ENCODE measurements at places on chromosomes 5 and 9. TPM values are rescaled to one million over a fixed set of nuclear protein-coding genes. Genes with fewer than 3 reads are reported as not detected.
A peak's percentile ranks its signal among the peaks of the same experiment; 100 is the strongest.

LHX6 gene
- total RNA-seq = 141 TPM

SH3PXD2B gene
- 60.8 TPM for total RNA-seq

DNA sequence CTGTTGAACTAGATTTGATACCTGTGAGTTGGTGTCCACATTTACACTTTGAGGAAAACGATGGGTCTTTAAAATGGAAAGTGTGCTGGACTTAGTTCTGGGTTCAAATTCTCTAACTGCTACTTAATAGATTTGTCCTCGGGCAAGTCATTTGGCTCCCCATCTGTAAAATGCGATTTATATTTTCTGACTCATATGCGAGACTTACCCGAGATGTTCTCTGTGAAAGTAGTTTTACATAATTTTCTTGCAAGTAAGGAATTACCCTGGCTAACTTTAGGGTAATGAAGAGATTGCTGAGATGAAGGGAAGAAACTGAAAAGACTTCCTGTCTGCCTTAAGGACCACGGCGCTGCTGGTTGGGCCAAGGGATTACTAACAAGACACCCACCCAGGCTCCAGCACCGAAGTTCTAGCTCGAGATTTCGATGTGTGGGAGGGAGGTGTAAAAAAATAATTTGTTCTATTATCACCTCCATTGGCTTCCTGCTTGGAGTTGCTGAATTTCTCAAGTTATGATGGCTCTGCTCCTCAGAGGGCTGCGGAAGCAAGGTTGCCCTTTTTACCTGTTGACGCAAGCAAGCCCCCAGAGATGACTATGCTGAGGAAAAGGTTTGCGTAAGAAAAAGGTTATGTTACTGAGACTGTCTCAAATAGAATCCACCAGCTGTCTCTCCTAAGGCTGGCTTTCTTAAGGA is 24.1 kb downstream of the PCSK1 start:
- DNase-seq = no peak

GRCh38 chr5:67331296-67331925 is 134.8 kb upstream of the CD180 start:
- DNase-seq = no peak

DNA sequence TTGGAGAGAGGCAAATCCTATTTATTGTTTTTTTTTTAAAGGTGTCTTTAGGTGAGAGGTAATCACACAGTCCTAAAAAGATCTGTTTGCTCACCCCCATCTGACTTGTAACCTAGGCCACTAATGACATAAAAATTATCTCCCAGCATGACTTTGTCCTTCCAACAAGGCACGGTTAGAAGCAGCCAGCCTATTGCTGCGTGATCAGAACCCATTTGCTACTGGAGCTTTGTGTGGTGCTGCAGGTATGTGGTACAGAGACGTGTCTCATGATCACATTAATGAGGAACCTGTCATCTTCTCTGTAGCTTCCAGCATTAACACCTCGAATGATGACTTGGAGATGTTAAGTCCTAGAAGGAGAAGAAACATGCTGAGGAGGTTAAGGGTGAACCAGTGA is 555.8 kb upstream of the TLE4 start:
- DNase-seq = no peak

DNA sequence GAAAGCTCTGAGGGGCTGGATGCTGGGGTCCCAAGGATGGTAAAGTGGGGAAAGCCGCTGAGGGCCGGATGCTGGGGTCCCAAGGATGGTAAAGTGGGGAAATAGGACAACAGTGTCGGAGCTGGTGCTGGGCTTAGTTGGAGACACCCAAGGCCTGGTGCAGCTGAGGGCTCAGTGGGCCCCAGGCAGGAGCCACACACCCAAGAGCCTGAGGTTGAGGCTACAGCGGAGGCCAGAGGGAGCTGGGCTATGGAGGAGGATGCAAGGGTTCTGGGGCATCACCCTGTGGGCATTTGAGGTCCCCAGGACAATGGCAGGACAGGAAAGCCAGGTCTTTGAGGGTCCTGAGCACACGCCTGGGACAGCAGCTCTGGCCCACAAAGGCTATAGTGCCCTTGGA is 19.1 kb upstream of the SLC9A3 start:
- no peak for DNase-seq

DNA sequence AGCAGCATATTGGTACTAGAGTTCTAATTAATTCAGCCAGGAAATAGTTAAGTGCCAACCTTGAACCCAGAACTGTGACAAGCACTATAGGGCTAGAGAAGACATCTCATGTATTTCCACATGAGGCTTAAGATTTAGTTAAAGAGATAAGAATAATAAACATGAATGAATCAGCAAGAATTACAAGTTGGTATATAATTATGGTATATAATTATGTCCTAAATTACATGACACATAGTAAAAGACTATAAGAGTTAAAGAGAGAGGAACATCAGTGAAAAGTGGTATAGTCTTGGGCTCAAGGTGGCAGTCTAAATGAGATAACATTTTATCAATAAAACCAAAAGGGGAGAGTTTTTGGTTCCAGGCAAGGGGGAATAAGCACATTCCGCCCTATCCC is 223.1 kb upstream of the NFIL3 start:
- DNase-seq = no peak

HTR1A gene
- total RNA-seq = not detected

SLC36A3 gene
- not detected for total RNA-seq

- DNase-seq = no peak
Observed at GRCh38 chr9:99359336-99359735, 137.3 kb downstream of the SEC61B start.

DNA sequence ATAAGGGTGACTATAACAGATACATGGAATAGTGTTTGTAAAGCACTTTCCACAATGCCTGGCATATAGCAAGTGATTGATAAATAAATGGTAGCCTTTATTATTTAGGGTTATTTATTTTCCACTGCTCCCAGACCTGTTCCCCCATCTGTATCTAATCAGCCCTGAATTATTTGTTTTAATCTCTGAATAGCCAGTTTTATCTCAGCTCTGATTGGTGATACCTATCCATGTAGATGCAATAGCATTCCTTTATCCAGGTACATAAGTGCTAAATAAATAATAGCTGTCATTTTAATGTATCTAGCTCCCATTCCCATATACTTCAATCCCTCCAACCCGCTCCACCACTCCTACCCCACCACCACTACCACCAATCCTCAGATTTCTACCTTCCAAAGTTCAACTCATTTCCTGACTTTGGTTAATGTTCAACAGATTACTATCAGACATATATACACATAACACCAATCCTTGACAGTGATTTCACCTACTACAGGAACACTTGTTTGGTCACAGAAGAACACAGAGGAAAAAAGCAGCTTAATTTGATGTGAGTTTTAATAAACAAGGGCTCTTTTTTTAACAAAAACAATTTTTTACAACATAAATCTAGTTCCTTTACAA is 14.0 kb downstream of the PRKAA1 start:
- DNase-seq = no peak

DNA sequence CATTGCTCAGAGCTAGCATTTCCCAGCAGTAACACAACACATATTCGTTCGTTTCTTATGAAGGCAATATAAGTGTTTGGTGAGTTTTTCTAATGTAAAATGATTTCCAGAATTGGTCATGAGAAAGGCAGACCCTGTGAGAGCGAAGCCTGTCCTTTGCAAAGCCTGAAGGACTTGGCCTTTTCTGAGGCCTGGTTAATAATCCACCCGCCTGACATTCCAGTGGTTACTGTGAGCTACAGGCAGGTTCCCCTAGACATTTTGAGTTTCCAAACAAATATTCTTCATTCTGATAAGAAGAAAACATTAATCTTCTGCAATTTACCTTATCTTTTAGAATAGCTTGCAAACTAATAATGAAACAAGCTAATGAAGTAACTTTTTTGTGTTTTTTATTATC is 38.0 kb downstream of the ADAMTS16 start:
- no peak for DNase-seq

DNA sequence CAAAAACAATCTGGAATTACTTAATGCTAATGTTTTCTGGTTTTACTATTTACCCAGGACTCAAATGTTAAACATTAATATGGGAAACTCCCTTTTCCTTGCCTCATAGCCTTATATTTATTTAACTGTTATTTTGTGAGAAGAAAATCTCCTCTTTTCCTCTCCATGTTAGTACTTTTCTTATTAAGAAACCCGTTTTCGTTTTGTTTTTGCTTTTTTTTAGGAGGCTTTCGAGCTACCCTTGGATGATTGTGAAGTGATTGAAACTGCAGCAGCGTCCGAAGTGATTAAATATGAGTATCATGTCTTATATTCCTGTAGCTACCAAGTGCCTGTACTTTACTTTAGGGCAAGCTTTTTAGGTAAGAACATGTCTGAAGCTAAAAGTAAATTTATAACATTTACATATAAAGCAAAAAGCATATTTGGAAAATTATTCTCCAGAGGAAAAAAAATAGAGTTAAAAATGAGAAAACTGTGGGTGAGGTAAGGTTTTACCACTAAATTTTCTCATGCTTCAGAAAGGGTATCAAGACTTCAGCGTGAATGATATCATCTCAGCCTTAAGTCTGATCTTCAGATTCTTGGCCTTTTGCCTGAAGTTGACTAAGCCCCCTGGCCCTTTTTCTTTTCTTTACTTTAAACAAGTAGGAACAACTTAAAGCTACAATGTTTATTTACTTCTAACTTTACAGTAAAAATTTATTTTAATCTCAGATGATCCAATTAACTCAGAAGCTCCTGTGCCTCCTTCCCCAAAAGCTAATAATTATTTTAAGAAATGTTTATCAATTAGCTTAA is 113.8 kb downstream of the RPS23 start:
- no peak for DNase-seq

PCDHA9 gene
- not detected for total RNA-seq

- no peak for DNase-seq
Observed at GRCh38 chr9:38642951-38643814, 22.8 kb upstream of the ANKRD18A start.

DNA sequence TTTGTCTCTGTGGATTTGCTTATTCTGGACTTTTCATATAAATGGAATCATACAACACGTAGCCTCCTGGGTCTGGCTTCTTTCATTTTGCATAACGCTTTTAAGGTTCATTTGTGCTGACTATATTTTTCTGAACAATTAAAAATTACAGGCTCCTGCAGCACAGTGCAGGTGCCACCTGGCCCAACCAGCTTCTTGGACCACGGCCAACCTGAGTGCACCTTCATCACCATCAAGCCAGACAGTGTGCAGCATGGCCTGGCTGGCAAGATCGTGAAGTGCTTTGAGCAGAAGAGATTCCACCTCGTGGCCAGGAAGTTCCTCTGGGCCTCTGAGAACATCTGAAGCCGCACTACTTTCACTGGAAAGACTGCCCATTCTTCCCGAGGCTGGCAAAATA is 53.5 kb upstream of the COL15A1 start:
- DNase-seq = peak; percentile 30

GRCh38 chr9:123196124-123196523 is 72.3 kb downstream of the STRBP start:
- DNase-seq = no peak

ADAMTSL1 gene
- 12.3 TPM for total RNA-seq

KIAA0825 gene
- 2.4 TPM for total RNA-seq

GRCh38 chr5:77168879-77169244 is 41.6 kb upstream of the PDE8B start:
- DNase-seq = no peak

GRCh38 chr9:83019246-83019645 is 43.7 kb downstream of the RASEF start:
- no peak for DNase-seq

DNA sequence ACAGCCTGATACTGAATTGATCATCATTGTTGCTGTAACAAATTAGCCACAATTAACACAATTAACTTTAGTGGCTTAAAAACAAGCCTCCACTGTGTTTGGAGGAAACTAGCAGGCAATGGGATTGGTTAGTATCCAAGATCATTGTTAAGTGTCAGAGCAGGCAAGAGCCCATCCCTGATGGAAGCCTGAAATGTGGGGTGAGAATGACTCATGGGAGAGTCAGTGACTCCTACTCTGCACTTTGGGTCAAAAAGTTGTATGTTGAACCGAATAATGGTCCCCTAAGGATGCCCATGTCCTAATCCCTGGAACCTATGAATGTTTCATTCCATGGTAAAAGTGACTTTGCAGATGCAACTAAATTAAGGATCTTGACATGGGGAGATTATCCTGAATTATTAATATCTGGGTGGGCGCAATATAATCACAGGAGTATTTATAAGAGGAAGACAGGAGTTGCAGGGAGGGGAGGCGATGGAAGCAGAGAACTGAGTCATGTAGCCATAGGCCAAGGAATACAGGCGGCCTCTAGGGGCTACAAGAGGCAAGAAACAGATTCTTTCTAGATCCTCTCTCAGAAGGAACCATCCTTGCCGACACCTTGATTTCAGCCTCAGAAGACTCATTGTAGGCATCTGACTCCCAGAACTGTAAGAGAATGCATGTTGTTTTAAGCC is 28.8 kb downstream of the ALG2 start:
- no peak for DNase-seq

GRCh38 chr5:78605611-78606010 is 43.0 kb downstream of the LHFPL2 start:
- DNase-seq = no peak

TMEM174 gene
- not detected for total RNA-seq

Measured in ascending aorta (tissue), 2 donors.